ENCODE measurements at places on chromosomes 4 and X.

GRCh38 chr4:124177647-124178425 is 534.7 kb downstream of the ANKRD50 start:
- no peak for DNase-seq

DNA sequence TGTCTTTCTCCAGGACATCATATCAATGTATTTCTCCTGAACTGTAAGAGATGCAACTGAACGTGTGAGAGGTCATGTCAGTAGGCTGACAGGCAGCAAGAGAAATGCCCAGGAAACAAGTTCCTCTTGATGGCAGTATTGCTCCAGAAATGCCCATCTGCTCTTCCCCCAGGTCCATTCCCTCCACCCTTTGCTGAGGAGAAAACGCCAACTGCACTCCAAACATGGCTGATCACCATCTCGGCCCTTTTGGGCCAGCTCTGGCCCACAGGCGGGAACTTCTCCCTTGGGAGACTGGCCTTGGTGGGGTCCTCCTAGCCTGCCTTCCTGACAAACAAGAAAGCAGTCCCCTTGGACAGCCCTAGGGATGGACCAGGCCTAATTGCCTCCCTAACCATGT is 276.5 kb upstream of the AGTR2 start:
- peak; percentile 45 for DNase-seq

- no peak for DNase-seq
These were observed 94.9 kb upstream of the ANKRD50 start for GRCh38 chr4:124807421-124807820.

DNA sequence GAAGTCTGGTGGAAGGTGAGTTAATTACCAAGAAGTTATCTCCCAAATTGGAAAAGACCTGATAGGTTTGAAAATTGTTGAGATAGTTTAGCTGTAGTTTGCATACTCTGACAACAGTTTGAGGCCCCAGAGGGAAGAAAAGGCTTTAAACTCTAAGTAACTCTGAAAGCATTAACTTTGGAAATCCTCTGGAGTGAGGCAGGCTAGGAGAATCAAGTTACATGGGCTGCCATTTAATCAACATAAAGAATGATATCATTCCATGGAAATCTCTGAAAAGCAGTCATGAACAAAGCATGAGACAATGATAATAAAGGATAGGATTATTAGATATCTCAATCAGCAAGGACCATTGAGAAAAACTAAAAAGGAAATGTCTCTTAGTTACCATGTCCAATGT is 647.1 kb downstream of the ANKRD50 start:
- no peak for DNase-seq

DNA sequence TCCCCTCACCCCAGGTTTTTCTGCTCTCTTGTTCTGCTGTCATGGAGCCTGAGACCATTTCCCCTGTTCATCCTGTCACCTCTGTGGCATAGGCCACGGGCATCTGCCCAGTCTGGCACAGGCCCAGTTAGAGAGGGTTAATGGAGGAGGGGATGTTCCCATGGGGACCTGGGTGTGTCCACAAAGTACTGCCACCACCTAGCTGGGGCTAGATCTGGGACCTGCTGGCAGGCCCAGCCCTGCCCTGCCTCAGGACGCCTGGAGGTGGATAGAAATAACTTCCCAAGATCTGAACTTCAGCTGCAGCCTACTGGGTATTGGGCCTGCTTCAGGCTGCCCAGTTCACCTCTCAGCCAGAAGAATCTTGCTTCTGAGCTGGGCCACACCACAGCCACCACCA is 13.5 kb downstream of the EFNB1 start:
- DNase-seq, result no peak

- no peak for DNase-seq
These were observed 31.6 kb upstream of the MAML3 start for GRCh38 chr4:140185412-140186081.

DNA sequence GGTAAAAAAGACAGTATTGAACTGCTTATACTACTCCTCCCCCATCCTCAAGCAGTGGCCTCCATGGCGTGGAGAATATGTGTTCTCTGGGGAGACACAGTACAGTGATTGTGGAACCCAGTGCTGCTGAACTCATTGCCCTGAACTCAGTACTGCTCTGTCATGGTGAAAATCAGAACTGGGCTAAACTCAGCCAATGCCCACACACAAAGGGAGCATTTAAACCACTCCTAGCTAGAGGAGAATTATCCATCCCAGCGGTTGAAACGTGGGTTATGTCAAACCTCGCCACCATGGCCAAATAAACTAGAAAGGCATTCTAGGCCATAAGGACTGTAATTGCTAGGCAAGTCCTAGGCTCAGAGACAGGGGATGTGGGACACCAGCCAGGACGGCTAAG is 131.8 kb downstream of the SPOCK3 start:
- DNase-seq, result no peak

GRCh38 chr4:76373919-76374552 is 46.9 kb downstream of the CCDC158 start:
- no peak for DNase-seq

GRCh38 chr4:105956569-105956968 is 61.3 kb downstream of the NPNT start:
- no peak for DNase-seq

GRCh38 chr4:183306811-183307210 is 13.3 kb downstream of the CLDN22 start:
- no peak for DNase-seq

DNA sequence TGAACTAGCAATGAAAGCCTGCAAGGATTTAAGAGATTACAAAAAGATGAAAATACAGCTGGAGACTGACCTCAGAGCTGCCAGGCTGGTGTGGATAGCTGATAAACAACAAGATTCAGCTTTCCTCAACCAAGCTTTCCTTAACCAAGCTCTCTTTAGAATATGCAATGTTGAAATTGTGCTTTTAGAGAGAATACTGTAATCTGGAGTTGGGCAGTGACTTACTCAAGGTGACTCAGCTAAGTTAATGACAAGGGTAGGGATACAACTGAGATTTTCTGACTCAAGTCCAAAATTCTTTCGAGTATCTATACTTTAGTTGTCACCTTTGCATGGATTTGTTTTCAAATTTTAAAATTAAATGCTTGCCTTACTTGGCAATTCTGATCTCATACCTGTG is 98.0 kb downstream of the AMMECR1 start:
- no peak for DNase-seq

- DNase-seq, result no peak
These were observed 8.2 kb downstream of the NKAP start for GRCh38 chrX:119935215-119935874.

DNA sequence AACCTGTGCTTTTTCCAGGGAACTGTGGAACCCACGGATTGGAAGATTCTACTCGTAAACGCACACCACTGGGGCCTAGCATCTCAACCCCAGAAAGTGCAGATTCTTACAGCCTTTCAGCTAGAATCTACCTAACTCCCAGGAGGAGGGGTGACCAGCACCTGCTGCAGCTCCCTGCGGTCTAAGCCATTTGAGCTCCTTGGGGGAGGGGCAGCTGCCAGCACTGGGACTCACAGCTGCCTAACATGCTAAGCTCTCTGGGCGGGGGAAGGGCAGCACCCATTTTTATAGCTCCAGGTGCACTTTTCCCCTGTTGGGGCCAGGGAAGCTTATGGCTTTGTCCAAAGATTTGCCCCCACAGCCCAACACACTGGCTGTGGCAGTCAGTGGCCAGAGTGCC is 595.7 kb upstream of the EPHA5 start:
- DNase-seq, result no peak

Data from HEK293T (cell line).